ENCODE measurements at places on chromosomes 7 and 10.
A peak's percentile ranks its signal among the peaks of the same experiment; 100 is the strongest.

- no peak for DNase-seq
Observed at GRCh38 chr10:93198401-93199131, 124.9 kb downstream of the CYP26A1 start.

DNA sequence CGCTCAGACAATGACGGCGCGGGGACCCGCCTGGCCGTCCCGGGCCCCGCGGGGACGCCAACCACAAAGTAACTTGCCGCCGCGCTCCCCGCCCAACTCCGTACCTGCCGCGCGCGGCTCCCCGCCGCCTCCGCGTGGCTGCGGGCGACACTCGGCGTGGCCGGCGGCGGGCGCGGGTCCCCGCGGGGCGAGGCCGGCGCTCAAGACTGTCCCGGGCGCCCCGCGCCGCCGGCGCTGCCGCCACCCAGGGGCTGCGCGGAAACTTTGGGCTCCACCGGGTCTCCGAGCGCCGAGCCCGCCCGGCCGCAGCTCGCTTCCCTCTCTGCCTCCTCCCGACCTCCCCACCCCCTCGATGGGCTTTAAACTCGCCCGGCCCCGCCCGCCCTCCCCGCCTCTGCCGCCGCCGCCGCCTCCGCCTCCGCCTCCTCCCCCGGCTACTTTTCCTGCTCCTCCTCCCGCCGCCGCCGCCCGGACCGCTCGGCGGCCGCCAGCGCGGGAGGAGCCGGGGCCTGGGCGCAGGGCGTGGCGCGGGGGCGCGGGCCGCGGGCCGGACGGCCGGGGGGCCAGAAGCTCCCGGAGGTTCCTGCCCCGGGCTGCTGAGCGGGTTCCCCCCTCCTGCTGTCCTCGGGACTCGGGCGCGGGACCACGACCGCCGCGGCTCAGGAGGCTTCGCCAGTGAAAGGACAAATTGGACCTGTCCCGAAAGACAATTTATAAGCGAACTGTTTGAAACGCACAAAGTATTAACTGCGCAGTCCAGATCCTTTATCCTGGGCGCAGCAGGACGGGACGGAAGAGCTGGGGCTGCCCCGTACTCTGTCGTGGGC lies 10.6 kb upstream of the GRB10 start:
- no peak for DNase-seq

DNA sequence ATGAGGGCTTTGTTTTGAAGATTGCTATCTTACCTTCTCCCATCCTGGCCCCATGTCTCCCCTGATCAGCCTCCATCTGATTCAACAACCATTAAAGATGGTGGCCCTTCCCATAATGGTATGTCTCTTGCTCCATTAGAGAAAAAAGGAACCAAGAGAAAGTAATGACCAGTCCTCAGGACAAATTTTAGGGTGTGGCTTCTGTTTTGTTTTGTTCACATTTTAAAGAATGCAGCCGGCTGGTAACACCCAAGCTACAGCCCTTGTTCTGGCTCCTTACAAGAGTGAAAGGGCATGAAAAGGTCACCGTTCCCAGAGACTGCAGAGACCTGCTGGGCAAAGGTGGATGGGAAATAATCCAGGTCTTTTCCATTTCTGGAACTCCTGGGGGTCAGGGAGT lies 287.9 kb upstream of the NEBL start:
- DNase-seq, result no peak

GRCh38 chr10:93718937-93719725 lies 16.7 kb upstream of the FRA10AC1 start:
- no peak for DNase-seq

DNA sequence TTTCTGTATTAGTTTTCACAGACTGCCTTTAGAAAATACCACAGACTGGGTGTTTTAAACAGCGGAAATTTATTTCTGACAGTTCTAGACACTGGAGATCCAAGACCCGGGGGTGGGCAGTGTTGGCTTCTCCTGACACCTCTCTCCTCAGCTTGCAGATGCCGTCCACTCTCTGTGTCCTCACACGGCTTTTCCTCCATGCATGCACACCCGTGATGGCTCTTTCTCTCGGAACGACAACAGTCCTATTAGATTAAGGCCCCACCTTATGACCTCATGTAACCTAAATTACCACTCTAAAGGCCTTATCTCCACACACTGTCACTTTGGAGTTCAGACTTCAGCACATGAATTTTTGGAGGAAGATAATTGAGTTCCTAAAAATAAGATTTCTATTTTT lies 142.9 kb upstream of the VWC2 start:
- DNase-seq, result no peak

DNA sequence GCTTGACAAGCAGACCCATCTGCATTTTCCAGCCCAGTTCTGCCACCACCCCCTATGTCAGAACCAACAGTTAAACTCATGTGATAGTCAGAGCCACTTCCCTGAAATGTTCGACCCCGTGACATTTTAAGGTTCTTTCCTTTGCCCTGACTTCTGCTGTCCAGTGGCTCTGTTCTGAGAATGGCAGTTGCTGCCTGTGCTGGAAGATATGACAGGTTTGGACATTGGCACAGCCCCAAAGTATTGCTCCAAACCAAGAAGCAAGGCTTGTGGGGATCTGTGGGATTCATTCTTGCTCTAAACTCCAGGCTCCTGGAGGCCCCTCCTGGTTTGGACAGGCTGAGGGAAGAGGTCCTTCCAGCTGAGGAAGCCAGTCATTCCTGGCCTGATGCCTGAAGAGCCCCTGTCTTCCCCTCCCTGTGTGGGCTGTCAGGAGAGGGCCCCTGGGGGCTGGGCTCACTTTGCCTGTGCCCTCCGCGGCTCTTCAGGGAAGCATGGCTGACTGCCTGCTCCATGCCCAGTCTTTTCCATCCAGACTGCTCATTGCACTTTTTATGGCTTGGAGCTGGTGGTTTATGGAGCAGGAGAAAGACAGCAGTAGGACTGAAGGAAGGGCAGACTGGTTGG lies 138.0 kb downstream of the CDH23 start:
- DNase-seq, result no peak

DNA sequence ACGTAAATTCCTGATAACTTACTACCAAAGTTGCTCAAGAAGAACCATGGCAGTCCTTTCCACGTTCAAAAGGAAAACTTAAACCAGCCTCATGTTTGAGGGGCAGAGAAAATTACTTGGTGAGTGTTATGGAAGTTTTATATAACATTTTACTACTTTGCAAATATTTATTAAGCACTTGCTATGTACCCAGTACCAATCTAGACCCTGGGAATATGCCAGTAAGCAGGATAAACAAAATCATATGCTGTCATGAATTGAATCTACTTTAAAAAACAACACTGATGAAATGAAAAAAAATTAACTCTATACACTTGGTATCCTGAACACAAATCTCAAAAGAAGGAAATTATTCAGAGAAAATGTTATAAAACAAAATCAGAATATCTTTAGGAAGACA lies 46.1 kb downstream of the NCAPG2 start:
- DNase-seq, result no peak

- no peak for DNase-seq
Observed at GRCh38 chr10:128310971-128311658, 184.9 kb upstream of the MKI67 start.

DNA sequence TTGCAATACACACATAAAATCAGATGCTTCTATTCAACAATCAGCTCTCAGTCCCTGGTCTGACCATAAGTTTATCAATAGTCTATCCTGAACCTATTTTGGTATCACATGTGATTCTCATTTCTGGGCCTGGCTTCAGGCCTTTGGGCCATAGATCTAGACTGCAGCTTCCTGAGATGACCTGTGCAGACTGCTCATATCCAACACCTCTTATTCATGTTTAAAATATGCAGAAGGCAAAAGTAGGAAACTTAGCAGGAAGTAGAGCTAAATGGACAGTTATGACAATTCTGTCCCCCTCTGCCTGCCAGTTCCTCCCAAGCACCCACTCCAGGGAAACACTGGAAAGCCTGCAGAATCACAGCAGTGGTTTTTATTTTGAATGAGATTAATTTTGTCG lies 53.3 kb downstream of the C7orf25 start:
- DNase-seq, result no peak

DNA sequence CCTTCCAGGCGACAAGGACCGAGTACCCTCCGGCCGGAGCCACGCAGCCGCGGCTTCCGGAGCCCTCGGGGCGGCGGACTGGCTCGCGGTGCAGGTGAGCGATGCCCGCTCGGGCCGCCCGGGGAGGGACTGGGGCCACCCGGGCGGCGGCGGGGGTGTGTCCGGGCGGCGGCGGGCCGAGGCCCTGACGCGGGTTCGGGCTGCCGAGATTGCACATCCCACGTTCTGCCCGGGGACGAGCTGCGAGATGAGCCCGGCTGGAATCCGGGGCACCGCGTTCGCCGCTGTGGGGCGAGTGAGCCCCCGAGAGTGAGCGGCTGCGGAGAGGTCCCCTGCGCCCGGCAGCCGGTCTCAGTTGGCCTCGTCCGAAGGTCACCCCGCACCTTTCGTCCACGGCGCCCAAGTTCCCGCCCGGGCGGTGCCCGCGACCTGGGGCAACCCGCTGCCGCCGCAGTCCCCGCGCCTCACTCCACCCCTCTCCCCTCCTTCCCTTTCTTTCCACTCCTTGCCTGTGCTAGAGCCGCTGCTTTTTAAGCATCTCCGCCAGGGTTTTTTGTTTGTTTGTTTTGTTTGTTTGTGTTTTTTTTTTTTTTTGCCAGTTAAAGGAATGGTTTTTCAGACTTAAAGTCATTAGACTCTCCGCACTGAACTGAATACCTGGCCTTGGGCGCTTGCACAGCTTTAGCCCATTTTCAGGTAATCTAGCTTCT lies 515 bp downstream of the RALA start:
- no peak for DNase-seq

GRCh38 chr7:1950452-1951158 lies 280.5 kb downstream of the ELFN1 start:
- DNase-seq, result no peak

DNA sequence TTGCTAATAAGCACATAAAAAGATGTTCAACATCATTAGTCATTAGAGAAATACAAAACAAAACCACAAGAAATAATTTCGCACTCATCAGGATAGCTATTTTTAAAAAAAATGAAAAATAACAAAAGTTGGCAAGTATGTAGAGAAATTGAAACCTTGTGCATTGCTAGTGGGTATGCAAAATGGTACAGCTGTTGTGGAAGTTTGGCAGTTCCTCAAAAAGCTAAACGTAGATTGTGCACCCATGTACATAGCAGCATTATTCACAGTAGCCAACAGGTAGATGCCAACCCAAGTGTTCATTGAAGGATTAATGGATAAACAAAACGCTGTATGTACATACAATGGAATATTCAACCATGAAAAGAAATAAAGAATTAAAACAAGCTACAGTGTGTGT lies 35.3 kb upstream of the STARD3NL start:
- DNase-seq, result no peak

GRCh38 chr7:99363286-99363685 lies 11.2 kb upstream of the ARPC1B start:
- no peak for DNase-seq

- DNase-seq, result no peak
Observed at GRCh38 chr7:127380479-127380878, 12.0 kb downstream of the ZNF800 start.

- peak; percentile 75 for DNase-seq
Observed at GRCh38 chr10:118840071-118840775, 85.5 kb upstream of the CACUL1 start.

DNA sequence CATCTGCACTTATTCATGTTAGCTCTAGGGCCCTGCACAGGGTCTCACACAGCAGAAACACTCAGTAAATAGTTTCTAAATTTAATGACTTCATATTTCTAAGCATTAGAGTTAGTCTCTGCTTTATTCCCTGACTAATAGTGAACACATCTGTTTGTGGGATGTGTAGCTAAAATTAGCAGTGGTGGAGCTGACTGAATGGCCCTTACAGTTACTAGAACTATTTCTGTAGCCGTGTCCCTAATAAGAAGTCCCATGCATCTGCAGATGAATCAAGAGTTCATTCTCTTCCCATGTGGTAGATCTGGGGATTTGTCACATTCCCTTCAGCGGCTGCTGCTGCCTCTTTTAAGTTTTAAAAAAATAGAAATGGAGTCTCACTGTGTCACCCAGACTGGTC lies 11.7 kb downstream of the MAP3K8 start:
- no peak for DNase-seq
